ENCODE measurements at places on chromosomes 16 and 17.

DNA sequence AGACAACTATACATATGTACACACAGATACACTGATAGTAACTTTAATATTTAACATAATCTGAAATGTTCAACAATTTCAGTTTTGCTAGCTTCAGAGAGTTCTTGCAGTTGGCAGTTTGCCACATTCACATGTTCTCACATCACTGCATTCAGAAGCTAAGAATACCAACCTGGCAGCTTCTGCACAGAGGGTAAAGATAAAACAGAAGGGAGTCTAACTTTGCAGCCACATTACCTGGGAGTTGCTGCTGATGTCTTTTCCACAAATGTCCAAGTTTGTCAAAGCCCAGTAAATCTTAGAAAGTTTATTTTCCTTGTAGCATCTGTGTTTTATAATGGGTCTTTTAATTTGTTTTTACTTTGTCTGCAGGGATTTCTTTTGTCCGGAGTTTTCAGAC is 332.0 kb downstream of the BCAS3 start:
- DNase-seq = no peak

DNA sequence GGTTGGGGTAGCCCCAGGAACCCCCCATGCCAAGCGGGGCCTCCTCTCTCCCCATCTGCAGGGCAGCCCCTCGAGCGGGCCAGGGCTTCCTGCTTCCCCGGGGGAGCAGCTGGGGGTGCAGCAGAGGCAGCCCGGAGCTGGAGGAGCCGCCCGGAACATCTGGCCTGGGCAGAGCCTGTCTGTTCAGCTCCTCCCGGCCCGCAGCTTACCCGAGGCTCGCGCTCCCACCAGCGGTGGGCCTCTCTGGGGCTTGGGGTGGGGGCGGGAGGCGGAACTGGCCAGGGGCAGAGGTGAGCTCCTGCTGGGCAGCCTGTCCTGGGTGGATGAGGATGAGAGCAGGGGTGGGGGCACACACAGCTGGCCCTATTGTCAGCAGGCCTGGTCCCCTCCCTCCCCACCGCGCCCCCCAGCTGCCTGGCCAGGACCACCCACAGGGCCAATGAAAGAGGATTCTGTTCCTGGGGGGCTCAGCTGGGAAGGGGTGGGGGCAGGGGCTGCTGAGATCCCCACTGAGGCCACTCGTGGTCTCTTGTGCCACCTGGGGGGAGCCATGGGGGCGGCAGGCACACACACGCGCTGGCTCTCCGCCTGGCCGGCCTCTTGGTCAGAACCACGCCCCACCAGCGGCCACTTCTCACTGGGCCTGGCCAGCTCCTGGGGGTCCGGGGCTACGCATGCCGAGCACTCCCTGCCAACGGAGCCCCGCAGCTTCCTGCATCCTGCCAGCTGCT is 34.7 kb downstream of the BAHCC1 start:
- DNase-seq = no peak

- no peak for DNase-seq
These were observed 9.2 kb downstream of the GLYR1 start for GRCh38 chr16:4837733-4838501.

DNA sequence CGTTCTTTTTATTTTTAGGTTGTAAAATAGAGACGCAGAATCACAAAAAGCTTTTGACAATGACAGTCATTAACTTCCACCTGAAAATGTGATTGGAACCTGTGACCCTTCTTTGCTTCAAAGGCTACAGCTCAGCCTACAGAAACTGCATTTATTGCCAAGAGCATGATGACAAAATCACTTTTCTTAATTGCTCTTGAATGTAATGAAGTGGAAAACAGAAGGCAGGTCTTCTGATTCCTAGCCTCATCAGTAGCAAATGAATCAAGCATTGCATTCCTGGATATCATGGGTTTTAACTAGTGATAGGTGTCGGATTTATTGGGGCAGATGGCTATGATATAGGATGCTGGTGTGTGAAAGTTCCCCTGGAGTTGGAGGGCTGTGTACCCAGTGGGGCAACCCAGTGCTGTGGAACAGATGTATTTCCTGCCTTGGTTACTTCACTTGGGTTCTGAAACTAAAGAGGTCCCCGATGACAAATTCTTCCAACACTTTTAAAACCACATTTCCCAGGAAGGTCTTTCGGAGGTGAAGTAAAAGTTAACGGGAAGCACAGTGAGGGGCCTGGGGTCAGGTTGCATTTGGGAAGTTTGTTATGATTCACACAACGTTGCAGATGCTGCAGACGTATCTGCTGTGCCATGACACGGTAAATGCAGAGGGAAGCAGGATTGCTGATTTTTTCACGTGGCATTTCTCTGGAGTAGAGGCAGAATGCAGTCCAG is 127.5 kb downstream of the HS3ST3A1 start:
- no peak for DNase-seq

GRCh38 chr16:88433632-88434352 is 19.3 kb upstream of the ZFPM1 start:
- no peak for DNase-seq

- no peak for DNase-seq
These were observed 20.1 kb upstream of the MLYCD start for GRCh38 chr16:83878838-83879237.

GRCh38 chr16:31301708-31302400 is 42.1 kb downstream of the ITGAM start:
- no peak for DNase-seq

DNA sequence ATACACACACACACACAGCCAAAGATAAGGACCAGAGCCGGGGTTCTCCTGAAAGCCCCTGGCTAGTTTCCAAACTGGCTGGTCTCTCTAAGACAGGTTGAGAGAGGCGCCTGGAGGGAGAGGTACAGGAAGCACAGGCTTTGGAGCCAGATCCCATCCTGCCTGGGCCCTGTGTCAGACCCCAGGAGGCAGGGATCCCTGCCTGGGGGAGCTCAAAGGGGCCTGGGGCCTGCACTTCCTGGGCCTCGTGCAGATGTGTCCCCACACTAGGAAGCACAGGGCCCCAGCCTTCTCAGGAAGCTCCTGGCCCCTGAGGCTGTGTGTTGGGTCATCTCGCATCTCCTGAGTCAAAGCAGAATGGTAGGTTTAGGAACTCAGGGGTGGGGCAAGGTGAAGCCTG is 16.0 kb downstream of the SLC5A10 start:
- DNase-seq = no peak
